ENCODE measurements at places on chromosomes 12 and 14. TPM values are rescaled to one million over a fixed set of nuclear protein-coding genes. Genes with fewer than 3 reads are reported as not detected.

DNA sequence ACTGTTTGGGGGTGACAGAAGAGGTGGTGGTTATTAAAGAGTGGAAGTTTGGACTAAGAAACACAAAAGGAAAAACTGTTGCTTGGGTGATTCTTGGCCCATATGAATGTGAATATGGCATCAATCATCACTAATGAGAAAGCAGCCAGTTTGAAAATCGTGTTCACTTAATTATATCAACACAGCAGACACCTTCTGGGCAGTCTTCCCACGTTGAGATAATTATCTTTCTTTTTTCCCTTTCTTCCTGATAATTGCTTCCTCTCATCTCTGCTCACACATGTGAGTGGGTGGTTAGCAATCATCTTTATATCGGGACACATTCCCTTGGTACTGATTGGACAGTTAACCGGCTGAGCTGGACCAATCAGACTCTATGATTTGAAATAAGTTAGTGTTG lies 539.7 kb downstream of the AACS start:
- DNase-seq, result no peak
- no peaks in the 10 kb centered on the region for H3K27me3 ChIP-seq
- no peaks in the 10 kb centered on the region for H3K36me3 ChIP-seq

- no peaks in the 10 kb centered on the region for H3K36me3 ChIP-seq
- H3K27ac ChIP-seq, result no peak overlapping the region
- DNase-seq, result no peak
- no peaks in the 10 kb centered on the region for H3K4me1 ChIP-seq
- H3K27me3 ChIP-seq, result peaks cover 4% of the 10 kb centered on the region
- no peak overlapping the region for H3K4me3 ChIP-seq
Measured at GRCh38 chr12:51643951-51644350, 52.9 kb downstream of the SCN8A start.

- H3K27me3 ChIP-seq, result no peaks in the 10 kb centered on the region
- DNase-seq, result no peak
- peaks cover 13% of the 10 kb centered on the region for H3K4me1 ChIP-seq
- H3K36me3 ChIP-seq, result peaks cover 15% of the 10 kb centered on the region
Measured at GRCh38 chr12:42103155-42103554, 41.5 kb downstream of the GXYLT1 start.

The FGF6 gene
- not detected for total RNA-seq

The ASCL1 gene
- total RNA-seq, result not detected

GRCh38 chr12:112330706-112331105 lies 51.5 kb downstream of the HECTD4 start:
- peaks cover 34% of the 10 kb centered on the region for H3K4me1 ChIP-seq
- H3K36me3 ChIP-seq, result peaks cover 5% of the 10 kb centered on the region
- no peaks in the 10 kb centered on the region for H3K27me3 ChIP-seq
- no peak overlapping the region for H3K4me3 ChIP-seq
- no peak for DNase-seq
- H3K27ac ChIP-seq, result no peak overlapping the region

GRCh38 chr12:16685107-16685506 lies 79.1 kb upstream of the LMO3 start:
- H3K36me3 ChIP-seq, result no peaks in the 10 kb centered on the region
- no peak overlapping the region for H3K27ac ChIP-seq
- H3K27me3 ChIP-seq, result no peaks in the 10 kb centered on the region
- no peaks in the 10 kb centered on the region for H3K4me1 ChIP-seq

GRCh38 chr14:31968956-31969698 lies 108.0 kb upstream of the ARHGAP5 start:
- DNase-seq, result no peak
- H3K36me3 ChIP-seq, result no peaks in the 10 kb centered on the region
- no peaks in the 10 kb centered on the region for H3K27me3 ChIP-seq
- no peak overlapping the region for H3K4me3 ChIP-seq
- no peak overlapping the region for H3K27ac ChIP-seq
- peaks cover 10% of the 10 kb centered on the region for H3K4me1 ChIP-seq

DNA sequence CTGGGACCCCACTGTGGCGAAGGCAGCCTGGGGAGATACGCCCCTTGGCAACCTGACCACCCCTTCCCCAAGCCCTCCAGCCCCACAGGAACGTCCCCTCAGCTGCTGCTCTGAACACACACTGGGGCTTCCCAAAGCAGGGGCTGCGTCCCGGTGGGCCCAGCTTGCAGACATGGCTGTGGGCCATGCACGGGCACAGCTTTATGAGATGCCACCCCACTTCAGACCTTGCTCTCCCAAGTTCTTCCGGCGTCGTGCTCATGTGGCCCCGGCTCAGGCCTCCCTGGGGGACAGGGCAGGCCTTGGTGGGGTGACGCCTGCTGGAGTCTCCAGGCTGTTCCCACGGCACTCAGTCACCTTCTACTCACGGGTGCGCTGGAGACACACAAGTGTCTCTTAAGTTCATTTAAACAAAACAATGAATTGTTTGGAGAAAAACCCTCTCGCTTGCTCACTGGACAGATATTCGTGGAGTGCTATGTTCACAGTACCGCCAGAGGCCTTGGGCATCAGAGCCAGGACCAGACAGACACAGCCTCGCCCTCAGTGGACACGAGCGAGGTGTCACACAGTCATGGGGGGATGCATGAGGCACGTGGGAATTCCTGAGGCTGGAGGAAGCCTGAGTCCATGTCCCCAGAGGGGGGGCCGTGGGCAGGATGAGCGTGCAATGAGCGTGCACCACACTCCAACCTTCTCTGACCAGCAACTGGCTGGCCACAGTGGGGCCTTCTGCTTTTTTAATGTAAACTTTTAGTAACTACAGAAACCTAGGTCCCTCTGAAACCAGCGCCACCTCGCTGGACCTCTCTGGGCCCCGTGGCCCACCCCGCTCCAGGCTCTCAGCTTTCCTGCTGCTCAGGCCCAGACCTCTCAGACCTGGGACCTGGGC lies 4.3 kb downstream of the GALNT9 start:
- H3K4me1 ChIP-seq, result no peaks in the 10 kb centered on the region
- H3K36me3 ChIP-seq, result no peaks in the 10 kb centered on the region
- no peak for DNase-seq

The GPR68 gene
- 1.4 TPM for total RNA-seq

The SYT1 gene
- total RNA-seq, result 0.39 TPM

The FRMD6 gene
- 0.32 TPM for total RNA-seq

DNA sequence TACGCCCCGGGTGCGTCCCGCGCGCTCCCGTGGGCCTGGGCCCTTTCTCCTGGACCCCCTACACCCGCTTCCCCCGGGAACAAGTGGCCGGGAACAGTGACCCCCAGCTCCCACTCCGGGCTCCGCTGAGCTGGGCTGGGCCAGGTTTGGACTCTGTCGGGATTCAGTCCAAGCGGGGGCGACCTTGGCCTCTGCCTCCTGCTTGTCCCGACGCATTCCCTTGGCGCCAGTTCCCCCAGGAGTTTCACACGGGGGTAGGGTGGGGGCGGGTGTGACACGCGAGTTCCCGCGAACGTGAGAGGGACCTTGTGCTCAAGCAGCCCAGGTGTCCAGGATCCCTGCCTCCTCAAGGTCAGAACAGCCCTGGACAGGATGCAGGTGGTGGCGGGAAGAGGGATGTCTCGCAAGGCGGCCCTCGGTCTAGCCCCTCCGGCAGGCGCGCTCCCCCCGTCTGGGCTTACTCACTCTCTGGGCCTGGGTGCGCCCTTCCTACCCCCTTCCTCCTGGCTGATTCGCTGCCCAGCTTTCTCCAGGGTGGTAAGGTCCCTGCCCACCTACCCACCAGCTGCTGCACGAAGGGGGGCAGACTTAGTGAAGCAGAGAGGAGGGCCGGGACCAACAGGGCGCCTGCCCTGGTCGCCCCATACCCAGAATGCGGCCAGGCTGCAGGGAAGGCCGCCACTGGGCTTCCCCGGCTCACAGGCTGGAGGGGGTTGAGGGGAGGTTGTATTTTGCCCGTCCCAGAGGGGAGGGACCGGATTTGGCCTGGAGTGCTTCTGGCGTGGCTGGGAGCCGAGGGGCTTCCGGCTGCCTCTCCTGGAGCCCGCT lies 862 bp downstream of the CRIP2 start:
- no peak for DNase-seq
- H3K4me3 ChIP-seq, result peak overlapping the region; percentile 72
- H3K4me1 ChIP-seq, result peaks cover 45% of the 10 kb centered on the region
- H3K27ac ChIP-seq, result no peak overlapping the region
- H3K36me3 ChIP-seq, result no peaks in the 10 kb centered on the region

The SIX1 gene
- not detected for total RNA-seq

DNA sequence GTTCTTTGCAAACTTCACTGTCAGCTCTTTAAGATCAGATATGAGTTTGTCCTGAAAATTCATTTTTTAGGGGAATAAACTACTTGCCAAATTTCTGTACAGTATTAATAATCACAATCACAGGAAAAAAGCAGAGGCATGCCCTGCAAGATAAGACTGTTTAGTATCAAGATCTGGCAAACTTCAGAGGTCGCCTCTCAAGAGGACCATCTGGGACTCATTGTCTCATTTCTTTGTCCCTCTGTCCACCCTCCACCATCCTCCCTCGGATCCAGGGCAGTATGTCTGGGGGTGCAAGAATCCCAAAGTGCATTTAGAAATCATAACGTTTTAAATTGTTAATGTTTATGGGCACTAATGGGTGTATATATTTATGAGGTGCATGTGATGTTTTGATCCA lies 232.4 kb upstream of the FKBP4 start:
- peaks cover 1% of the 10 kb centered on the region for H3K4me1 ChIP-seq
- no peak overlapping the region for H3K4me3 ChIP-seq
- peaks cover 2% of the 10 kb centered on the region for H3K27me3 ChIP-seq
- H3K36me3 ChIP-seq, result no peaks in the 10 kb centered on the region

The SERPINA3 gene
- total RNA-seq, result not detected

DNA sequence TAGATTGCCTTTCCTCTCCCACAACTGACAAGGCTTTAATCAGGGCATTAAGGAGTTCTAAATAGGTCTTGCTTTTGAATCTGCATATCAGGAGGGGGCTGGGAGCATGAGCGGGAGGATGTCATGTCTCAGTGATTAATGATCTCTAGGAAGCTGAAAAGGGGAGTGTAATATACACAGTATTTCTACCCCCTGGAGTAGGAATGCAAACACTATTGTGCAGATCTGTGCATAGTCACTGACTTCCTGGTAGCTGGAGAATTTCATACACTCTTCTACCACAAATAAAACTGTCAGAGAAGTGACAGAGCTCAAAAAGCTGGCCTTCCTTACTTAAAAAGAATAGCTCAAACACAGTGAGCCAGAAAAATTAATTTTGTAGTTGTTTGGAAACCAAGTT lies 65.8 kb downstream of the RIC8B start:
- H3K36me3 ChIP-seq, result peaks cover 2% of the 10 kb centered on the region
- no peaks in the 10 kb centered on the region for H3K27me3 ChIP-seq
- no peaks in the 10 kb centered on the region for H3K4me1 ChIP-seq
- H3K4me3 ChIP-seq, result no peak overlapping the region
- no peak for DNase-seq

The VDR gene
- 0.86 TPM for total RNA-seq

DNA sequence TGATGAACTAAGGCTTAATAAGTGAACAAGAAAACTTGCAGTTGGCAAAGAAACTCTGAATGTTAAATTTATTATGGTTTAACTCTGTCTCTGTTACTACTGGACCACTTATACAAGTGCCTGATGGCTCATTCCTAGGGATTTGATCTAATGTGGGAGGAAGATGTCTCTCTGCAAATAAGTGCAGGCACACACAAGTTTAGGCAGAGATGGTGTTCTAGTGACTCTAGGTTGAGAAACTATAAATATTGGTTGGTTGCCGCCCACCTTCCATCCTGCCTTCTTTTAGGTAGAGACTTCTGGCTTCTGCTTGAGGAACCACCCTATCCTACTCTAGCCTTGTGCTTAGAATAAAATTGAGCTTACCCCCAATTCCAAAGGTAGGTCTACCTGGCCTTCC lies 256.2 kb downstream of the PAWR start:
- H3K4me3 ChIP-seq, result no peak overlapping the region
- H3K27me3 ChIP-seq, result peaks cover 2% of the 10 kb centered on the region

The NYNRIN gene
- 0.02 TPM for total RNA-seq

- peaks cover 4% of the 10 kb centered on the region for H3K36me3 ChIP-seq
- peaks cover 74% of the 10 kb centered on the region for H3K4me1 ChIP-seq
- H3K27me3 ChIP-seq, result no peaks in the 10 kb centered on the region
- peak; percentile 60 for DNase-seq
Measured at GRCh38 chr12:111406474-111407376, 1.0 kb downstream of the SH2B3 start.

- DNase-seq, result no peak
- H3K27me3 ChIP-seq, result no peaks in the 10 kb centered on the region
- no peak overlapping the region for H3K27ac ChIP-seq
- H3K4me1 ChIP-seq, result peaks cover 16% of the 10 kb centered on the region
- no peak overlapping the region for H3K4me3 ChIP-seq
Measured at GRCh38 chr12:26524862-26525465, 308.0 kb downstream of the ITPR2 start.

GRCh38 chr12:111228916-111229666 lies 139.8 kb downstream of the PHETA1 start:
- H3K27me3 ChIP-seq, result peaks cover 19% of the 10 kb centered on the region
- H3K4me3 ChIP-seq, result no peak overlapping the region
- DNase-seq, result no peak
- no peaks in the 10 kb centered on the region for H3K4me1 ChIP-seq

DNA sequence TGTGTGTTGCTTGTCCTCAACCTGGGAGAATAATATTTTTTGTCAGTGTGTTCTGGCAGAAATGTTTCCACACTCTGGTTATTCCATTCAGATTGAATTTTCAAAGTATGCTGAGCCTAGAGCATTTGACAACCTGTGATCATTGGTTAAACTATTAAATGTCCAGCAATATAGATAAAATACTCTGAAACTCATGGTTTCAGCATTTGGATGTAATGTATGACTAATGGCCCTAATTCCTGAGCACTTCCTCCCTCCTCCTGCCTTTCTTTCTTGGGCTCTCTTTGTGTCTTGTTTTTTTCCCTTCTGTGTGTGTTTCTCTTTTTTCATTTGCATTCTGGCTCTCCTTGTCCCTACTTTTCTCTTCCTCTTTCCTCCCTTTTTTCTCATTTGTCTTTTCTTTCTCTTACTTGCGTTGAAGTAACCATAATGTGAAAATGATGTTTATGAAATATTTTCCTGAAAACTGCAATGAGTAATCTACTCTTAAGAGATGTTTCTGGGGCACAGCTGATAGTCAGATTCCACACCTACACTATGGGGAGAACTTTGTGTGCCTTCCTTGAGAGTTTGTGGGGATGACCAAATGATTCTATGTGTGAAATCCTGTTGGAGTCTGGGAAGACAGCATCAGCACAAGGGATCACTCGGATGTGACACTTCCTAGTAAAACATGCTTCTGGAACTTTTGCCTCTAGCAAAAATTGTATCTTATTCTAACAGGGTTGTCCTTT lies 74.6 kb downstream of the FRMD6 start:
- H3K27ac ChIP-seq, result no peak overlapping the region
- no peak for DNase-seq
- H3K27me3 ChIP-seq, result no peaks in the 10 kb centered on the region
- no peaks in the 10 kb centered on the region for H3K36me3 ChIP-seq
- no peak overlapping the region for H3K4me3 ChIP-seq
- peaks cover 4% of the 10 kb centered on the region for H3K4me1 ChIP-seq

DNA sequence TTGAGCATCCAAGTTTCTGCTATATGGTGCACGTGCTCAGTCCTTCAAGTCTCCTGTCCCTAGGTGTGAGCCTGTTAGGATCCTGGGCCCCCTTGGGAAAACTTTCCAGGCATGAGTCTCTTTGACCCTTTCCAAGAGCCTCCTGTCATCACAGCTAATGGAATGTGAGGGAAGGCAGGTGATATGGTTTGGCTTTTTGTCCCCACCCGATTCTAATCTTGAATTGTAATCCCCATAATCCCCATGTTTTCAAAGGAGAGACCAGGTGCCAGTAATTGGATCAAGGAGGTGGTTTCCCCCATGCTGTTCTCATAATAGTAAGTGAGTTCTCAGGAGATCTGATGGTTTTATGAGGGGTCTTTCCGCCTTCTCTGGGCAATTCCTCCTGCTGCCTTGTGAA lies 265.5 kb downstream of the ATP23 start:
- H3K4me3 ChIP-seq, result no peak overlapping the region
- DNase-seq, result no peak
- H3K4me1 ChIP-seq, result peaks cover 27% of the 10 kb centered on the region
